ENCODE measurements at places on chromosomes 1 and 21.
A peak's percentile ranks its signal among the peaks of the same experiment; 100 is the strongest.

DNA sequence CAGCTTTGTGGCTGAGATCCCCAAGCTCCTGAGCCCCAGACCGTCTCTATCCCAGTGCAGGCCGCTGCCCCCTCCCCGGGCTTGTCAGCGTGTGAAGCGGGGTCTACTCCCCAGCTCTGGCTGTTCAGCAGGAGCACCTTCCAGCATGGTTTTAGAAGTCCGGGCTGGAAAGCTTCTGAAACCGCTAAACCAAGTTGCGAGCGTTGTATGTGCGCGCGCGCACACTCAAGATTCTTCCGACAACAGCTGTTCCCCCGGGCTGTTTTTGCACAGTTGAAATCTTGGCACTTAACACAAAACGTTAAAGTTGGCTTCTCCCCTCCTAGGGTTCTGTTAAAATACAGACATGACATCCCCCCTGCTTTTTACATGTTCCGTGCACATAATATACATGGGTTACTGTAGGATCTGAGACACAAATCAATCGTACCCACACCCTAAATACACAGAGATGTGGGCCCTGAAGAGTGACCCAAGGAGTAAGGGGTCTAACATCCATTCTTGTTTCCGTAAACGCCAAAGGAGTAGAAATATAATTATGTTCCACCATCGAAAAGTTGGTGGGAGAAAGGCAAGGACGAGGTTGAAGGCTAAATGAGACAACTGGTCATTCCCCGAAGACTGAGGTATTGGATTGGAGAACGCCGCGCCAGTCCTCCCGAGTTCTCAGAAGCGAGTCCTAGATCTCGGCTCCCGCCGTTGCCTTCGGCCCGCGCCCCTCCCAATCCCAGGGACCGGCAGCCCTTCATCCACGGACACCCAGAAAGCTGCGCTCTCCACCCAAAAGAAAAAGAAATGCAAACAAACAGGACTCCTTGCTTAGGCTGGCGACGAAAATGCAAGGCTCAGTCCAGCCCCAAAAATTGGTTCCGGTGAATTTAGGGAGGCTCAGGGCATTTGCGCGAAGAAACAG lies 1.3 kb downstream of the TBX15 start:
- no peak for DNase-seq

DNA sequence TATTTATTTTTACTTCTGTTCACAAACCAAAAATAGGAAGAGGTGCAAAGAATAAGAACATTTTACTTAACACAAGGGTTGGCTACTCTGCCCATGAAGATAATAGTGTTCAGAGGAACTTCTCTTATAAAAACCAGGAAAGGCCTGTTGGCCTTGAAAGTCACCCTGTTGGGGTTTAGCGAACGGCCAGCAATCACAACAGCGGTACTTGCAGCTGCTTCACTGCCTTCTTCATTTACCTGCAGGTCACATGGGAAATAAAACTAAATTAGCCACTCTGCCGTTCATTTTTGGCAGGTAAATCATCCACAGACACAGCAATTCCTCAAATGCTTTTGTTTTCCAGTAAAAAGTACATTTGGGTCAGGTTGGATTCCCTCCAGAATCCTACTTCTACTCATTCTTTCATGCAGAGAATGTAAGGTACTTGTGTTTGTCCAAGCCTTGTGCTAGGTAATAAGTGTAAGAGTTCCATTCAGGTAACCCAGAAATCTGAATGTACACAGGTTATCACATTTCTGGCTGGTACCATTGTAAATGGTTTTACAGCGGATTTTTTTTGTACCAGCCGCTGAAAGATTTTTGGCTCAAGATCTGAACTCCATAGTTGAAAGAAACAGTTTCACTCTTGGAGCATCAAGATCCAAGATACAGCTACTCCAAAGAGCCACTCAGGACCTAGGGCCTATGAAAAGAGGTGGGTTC lies 13.1 kb downstream of the SERPINC1 start:
- DNase-seq = no peak

GRCh38 chr1:240314845-240315801 lies 223.4 kb downstream of the FMN2 start:
- no peak for DNase-seq

GRCh38 chr1:110879758-110880606 lies 7.0 kb downstream of the CD53 start:
- DNase-seq = peak; percentile 77

DNA sequence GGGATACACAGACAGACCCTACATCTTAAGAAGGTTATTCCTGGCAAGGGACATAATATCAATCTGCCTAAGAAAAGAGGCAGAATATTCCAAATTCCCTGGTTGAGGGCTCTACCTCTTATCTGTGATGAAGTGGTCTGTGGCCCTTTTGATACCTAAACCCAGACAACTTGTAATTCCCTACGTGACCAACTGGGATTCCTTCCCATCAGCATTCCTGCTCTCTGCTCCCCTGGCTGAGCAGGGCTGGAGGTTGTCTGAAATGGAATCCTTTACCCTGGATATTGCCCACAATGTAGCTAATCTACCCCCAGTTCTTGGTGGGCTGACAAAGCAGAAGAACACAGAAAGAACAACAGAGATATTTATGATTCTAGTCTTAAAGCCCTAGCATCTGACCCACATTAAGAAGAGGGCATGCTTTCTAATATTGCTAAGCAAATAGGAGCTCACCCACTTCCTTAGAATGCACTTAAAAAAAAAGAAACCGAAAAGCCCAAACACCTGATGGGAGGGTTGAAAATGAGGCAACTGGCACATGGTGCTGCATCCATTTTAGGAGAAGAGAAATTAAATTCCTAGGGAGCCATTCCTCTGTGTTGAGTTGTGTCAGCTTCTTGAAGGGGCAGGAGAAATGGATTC lies 36.8 kb downstream of the GADD45A start:
- DNase-seq = no peak

All from CD4-positive, alpha-beta T cell treated with Interleukin-15 for 1 hour (primary cell).